ENCODE measurements at places on chromosomes 2 and 18.

- DNase-seq, result no peak
These were observed 670 bp upstream of the MOCOS start for GRCh38 chr18:36186461-36187192.

DNA sequence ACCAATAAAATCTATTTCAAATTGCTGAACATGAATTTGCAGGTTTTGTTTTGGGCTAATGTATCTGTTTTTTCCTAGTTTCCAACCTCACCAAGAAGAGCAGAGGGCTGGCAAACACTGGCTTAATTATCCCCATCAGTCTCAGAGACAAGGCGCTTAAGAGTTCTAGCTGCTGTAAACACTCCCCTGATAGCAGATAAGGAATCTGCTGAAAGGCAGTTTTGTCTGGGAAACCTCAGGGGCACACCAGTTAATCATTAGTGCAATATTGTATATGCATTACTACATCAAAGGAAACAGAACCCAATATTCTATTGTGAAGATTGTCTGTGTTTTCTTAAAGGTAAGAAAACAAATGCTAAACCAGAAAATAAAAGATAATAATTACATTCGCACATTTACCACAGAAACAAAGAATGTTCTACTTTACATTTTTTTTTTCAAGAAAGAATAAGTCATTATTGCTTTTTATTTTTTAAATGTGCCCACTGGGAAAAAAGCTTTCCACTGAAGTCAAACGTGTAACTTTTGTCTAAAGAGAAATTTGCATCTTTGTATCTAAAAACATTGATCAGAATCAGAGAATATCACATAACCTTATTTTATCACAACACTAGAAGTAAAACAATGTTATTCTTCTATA, 179.1 kb downstream of the ERBB4 start:
- DNase-seq, result no peak

DNA sequence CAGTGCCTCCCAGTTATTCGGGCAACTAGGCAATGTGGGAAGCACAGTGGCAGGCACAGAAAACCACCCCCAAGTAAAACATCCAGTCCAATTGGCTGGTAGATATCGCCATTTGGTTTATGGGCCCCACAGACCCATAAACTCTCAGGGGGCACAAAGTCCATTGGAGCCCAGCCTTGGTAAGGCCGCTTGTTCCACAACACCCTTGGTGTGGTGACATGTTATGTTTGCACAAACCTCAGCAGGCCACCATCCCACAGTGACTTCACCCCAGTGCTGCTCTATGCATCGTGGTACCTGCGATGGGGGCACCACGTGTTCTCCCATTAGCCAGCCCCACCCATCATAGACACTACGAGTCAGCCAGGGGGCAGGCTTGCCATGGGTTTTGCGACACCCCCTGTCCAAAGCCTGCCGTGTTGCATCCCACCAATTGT, 18.5 kb downstream of the PHOSPHO2 start:
- no peak for DNase-seq

- no peak for DNase-seq
These were observed 5.9 kb downstream of the BOLL start for GRCh38 chr2:197779261-197779660.

- DNase-seq, result no peak
These were observed 238.8 kb upstream of the HDAC4 start for GRCh38 chr2:239639421-239640185.

GRCh38 chr2:121297217-121297830, 12.3 kb upstream of the TFCP2L1 start:
- DNase-seq, result peak; percentile 2

DNA sequence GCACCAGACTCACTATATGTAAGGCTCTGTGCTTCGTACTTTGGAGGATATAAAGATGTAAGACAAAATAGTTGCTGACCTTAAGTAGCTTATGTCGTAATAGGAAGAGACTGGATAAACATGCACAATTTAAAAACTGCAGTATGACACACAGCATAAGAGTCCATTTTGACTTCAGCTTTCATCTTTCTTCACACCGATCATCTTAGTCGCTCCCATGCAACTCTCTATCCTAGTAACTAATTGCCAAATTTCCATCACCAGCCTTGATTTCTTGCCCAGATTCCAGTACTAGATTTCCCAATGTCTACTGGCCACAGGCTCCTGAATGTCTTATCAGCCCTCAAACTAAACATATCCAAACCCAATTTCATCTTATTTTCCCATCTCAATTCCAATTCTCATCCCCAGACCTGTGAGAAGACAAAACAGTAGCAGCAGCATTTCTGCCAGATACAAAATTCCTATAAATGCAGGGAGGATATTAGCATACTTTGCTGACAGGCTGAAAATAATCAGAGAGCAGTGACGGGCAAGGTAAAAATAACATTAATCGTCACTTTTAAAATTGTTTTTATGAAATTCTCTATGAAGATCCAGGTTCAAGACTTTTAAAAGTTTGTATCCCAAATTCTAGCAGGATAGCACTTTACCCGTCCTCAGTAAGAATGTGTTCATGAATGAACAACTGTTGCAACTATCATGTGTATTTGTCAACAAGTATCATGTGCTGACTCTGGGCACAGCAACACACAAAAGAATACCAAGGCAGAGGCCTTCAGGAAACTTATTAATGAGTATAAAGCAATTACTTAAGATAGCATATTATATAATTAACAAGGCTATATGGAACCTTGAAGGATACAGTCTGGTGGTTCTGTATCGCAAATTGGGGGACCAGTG, 42.2 kb downstream of the KIDINS220 start:
- no peak for DNase-seq

- DNase-seq, result no peak
These were observed 6.4 kb downstream of the TGFBRAP1 start for GRCh38 chr2:105323111-105323510.

DNA sequence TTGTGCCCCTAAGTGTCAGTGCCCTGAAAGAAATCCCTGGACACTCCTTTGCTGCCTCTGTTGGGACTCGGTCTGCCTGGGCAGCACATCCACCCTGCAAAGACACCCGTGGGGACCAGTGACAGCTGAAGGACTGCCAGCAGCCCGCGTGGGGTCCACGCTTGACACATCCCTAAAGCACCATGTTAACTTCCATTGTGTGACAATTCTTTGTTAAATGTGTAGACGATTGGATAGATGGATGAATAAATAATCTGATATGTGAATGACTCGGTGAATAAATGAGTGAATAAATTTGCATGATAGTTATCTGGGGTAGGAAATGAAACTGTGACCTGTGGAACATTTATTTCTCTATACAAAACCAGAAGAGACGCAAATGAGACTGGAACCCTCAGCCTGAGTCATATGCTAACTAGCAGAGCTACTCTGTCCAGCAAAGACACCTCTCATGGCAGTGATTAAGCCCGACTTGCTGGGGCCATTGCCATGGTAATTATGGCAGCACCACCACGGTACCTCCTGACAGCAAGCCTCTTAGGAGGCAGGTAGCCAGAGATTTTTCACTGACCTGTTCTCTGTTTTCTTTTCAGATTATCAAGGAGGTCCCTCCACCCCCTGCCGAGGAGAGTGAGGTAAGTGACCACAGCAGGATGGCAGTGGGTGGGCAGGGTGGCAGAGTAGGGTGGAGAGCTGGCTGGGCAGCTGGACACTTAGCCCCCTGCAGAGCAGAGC, 156.8 kb downstream of the ANTXR1 start:
- DNase-seq, result no peak

GRCh38 chr18:79211844-79212243, 142.7 kb downstream of the ATP9B start:
- no peak for DNase-seq

DNA sequence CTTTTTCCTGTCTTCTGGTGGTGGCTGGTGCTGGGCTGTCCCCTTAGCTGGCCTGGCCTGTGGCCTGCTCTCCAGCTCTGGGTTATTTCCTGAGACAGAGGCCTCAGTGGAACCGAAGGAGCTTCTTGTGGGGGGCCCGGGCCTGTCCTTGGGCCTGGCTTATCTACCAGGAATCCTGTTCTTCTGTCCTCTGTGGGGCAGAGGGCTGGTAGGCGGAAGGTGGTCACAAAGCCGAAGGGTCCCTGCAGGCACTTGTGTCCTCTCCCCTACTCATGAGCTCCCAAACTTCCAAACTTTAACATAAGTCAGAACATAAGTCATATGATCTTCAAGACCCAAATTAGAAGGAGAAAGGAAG, 74.6 kb upstream of the MCFD2 start:
- no peak for DNase-seq

GRCh38 chr2:197516393-197516761, 511 bp downstream of the MOB4 start:
- no peak for DNase-seq

DNA sequence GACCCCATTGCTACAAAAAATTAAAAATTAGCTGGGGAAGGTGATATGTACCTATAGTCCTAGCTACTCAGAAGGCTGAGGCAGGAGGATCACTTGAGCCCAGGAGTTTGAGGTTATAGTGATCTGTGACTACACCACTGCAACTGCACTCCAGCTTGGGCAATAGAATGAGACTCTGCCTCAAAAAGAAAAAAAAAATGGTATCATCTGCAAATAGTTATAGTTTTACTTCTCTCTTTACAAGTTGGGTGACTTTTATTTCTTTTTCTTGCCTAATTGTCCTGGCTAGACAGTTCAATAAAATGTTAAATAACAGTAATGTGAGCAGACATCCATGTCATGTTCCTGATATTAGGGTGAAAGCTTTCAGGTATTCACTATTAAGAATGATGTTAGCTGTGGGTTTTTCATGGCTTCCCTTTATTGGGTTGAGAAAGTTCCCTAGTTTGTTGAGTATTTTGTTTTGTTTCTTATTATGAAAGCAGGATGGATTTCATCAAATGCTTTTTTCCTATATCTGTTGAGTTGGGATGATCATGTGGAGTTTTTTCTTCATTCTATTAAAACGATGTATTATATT, 24.9 kb upstream of the ACOXL start:
- DNase-seq, result no peak

GRCh38 chr2:69298261-69298660, 88.8 kb downstream of the GFPT1 start:
- DNase-seq, result no peak

DNA sequence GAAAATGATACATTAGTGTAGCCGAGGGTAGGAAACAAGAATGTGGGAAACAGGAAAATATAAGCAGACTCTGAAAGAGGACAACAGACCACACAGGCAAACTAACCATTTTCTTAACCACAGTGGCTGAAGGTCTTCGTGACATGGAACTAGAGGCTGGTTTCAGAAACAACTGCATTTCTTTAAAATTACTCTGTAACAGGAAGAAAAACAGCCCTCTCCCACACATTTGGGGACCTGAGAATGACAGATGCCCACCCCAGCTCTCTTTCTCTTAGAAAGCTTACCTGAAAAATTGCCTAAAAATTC, 13.8 kb upstream of the SLC25A52 start:
- DNase-seq, result no peak

DNA sequence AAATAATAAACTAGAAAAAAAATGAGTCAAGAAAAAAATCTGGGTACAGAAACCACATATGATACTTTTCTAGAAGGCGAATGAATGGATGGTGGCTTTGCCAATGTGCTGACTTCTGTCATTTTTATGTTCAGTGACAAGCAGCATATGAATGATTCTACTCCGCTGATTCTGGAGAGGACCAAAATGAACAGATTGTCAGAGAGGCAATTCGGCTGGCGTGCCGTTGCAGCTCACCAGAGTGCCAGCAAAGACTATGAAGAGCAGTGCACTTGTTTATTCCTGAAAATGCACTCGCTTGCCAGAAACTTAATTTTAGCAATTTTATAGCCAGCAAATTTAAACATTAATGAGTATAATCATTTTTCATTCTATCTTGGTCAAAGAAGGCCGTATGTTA, 105.9 kb upstream of the NYAP2 start:
- DNase-seq, result no peak

- no peak for DNase-seq
These were observed 145.7 kb downstream of the DYSF start for GRCh38 chr2:71599038-71599437.

DNA sequence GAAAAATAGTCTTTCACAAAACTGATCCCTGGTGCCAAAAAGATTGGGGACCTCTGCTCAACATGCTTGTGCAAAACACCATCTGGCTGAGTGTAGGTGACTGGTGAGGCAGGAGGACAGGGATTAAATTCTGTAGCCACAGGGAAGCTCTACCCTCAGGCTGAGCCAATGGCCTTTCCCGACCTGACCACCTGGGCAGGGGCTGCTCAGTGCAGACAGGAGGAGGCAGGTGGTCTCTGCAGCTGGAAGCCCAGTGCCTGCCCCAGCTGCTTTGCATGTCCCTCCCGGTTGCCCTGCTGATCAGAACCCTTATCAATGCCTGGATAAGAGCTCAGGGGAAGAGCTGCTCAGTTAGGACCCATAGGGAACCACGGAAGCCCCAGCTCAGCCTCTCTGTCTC, 235.3 kb downstream of the ANKRD36 start:
- no peak for DNase-seq

DNA sequence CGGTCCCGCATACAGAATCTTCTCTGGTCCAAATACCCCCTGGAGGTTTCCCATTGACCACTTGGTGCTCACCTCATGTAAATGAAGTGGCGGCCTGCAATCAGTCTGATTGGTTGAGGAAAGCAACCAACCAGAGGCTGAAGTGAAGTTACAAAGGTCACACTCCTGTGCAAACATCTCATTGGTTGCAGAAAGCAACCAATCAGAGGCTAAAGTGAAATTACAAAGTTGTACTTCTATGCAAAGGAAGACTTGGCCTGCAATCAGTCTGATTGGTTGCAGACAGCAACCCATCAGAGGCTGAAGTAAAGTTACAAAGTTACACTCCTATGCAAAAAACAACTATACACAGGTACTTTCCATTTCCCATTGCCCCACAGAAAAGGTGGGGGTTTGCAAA, 2.5 kb upstream of the SP100 start:
- DNase-seq, result no peak

Data from NCI-H1417 (cell line).